T-helper 1 cell (primary cell): ENCODE measurements at places on chromosomes 7 and 10.

GRCh38 chr10:15158972-15159371, 9.5 kb downstream of the NMT2 start:
- no peak for DNase-seq

DNA sequence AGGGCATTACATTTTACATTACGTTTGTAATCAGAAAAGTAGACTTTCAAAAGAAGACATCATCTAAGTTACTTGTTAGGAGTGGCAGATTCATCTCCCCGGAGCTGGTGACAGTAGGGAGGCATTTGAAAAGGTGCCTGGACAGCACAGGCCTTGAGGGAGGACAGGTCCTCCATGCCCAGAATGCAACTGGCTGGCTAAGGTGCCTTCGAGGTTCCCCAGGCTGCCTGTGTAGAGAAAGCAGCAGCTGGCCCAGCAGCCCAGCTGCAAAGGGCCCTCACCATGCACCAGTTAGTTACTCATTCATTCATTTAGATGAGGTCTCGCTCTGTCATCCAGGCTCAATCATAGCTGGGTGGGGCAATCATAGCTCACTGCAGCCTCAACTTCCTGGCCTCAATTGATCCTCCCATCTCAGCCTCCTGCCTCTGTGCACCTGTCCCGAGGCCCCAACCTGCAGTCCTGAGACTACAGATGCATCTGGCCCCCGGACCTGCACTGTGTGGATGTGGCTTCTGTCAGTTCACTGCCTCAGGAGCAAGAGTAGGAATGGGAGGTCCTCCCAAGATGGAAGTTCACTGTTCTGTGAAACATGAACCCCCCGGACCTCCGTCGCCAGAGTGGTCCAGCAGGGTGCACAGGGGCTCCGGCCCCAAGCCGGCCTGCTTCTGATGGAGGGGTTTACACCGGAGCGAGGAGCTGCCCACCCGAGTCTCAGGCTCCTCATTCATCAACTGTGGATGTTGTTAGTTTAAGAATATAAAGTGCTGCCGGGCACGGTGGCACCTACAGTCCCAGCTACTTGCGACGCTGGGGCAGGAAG, 36.6 kb downstream of the PRKAG2 start:
- DNase-seq = no peak

- no peak for DNase-seq
Measured at GRCh38 chr7:22182149-22182548, 174.8 kb downstream of the RAPGEF5 start.

GRCh38 chr10:125156739-125157480, 3.5 kb downstream of the CTBP2 start:
- no peak for DNase-seq

DNA sequence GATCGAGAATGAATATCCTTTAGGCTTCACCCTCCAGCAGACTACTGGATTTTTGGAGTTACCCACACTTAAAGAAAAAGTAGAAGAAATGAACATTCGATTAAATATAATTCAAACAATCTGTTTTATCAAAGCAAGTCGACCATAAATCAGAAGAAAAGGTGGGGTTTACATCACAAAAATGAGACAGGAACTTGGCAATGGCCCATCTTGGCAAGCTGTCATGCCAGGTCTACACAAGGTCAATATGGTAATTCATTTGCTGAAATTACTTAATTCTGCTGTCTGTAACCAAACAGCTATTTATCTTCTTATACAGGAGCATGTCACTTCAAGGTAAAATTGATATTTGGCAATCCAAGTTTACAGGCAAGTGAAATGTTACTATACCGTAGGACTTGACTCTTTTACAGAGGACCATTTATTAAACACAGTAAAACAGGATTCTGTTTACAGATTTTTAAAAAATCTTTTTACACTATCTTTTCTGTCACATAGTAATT, 640.6 kb upstream of the NRP1 start:
- DNase-seq = no peak

GRCh38 chr7:134684165-134684564, 37.5 kb downstream of the BPGM start:
- no peak for DNase-seq

- DNase-seq = no peak
Measured at GRCh38 chr7:11473807-11474424, 358.1 kb downstream of the THSD7A start.

- no peak for DNase-seq
Measured at GRCh38 chr10:87771871-87772500, 46.0 kb downstream of the ATAD1 start.

- no peak for DNase-seq
Measured at GRCh38 chr10:77118603-77119282, 518.9 kb downstream of the KCNMA1 start.

GRCh38 chr7:133863362-133864061, 263.6 kb upstream of the LRGUK start:
- DNase-seq = no peak

- DNase-seq = no peak
Measured at GRCh38 chr10:12193193-12193592, 2.5 kb downstream of the NUDT5 start.

DNA sequence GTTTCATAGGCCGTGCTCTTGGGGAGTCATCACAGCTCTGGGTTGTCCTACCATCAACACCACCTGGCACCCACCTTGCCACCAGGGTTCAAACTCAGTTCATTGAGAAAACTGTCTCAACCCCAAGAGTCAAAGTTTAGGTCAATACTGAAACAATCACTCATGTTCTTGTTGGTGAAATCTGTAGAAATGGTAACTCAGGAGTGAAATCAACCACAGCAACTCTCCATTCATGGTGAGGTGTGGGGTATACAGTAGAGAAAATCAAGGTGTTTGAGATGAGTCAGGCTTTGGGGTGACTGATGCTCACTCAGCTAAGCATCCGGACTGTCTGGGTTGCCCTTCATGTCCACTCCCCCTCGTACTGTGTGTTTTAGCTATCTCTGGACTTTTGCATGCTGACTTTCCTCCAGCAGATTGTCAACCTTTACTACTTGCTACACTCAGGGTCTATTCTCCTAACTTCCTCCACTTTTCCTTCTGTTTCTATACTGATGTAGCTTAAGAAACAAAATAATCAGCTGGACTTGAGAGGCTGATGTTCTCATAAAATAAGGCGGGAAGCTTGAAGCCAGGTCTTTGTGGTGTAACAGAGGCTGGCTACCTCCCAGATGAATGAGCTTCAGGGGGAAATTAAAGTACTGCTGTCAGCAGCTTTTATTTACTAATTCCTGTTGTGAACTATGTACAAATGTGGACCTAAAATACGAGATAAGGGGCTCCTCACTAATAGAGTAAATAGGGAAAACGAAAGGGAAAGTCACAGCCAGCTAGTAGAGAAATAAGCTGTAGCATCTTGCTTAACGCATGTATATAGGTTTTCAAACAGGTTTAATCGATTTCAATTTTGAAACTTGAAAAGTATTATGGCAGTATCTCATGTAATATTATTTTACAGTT, 173.6 kb upstream of the AKR1E2 start:
- DNase-seq = no peak

DNA sequence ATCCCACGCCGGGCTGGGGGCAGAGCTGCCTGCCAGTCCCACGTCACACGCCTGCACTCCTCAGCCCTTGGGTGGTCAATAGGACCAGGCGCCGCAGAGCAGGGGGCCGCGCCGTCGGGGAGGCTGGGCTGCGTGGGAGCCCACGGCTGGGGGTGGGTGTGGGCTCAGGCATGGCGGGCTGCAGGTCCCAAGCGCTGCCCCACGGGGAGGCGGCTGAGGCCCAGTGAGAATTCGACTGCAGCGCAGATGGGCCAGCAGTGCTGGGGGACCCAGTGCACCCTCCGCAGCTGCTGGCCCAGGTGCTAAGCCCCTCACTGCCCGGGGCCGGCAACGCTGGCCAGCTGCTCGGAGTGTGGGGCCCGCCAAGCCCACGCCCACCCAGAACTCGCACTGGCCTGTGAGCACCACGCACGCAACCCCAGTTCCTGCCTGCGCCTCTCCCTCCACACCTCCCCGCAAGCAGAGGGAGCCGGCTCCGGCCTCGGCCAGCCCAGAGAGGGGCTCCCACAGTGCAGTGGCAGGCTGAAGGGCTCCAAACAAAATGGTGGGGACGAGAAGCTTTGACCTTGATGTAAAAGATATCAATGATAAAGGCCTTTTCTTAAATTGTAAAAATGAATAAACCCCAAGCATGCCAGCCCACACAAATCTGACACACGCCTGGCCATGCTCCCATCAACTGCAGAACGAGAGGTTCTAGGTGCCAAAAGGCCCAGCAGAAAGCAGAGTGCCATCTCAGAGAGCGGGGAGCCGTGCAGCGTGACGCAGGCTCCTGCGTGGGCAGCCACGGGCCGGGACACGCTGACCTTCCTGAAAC, 255.5 kb downstream of the MAD1L1 start:
- no peak for DNase-seq

GRCh38 chr7:112416127-112416526, 34.1 kb upstream of the IFRD1 start:
- no peak for DNase-seq

- DNase-seq = no peak
Measured at GRCh38 chr10:3757250-3757637, 27.8 kb downstream of the KLF6 start.

DNA sequence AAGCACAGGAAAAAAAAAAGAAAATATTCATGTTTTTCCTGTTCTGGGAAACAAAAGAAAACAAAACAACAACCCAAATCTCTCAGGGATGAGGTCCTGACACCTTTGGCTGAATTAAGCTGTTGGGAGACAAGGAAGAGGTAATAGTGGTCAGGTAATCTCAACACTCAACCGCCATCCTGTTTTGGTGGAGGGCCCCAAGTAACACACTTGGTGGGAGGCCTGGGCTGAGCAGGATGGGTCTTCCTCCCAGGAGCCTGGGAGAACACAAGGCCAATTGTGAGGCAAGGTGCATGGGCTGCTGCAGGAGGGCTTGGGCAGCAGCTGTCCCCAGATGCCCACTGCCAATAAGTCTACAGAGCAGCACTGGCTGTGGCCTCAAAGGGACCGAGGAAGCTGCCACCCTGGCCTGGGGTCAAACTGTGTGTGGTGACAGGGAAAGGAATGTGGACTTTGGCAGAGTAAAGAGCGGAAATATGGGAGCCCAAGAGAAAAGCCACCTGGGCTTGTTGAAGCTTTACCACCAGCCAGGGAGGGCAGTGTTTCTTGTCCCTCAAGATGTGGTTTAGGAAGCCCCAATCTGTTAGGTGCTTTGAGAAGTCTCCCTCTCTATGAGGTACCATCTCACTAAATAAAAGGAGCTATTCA, 93.5 kb upstream of the SLC25A13 start:
- DNase-seq = no peak

- no peak for DNase-seq
Measured at GRCh38 chr7:124856299-124856888, 73.2 kb downstream of the POT1 start.

- no peak for DNase-seq
Measured at GRCh38 chr7:115292381-115292780, 370.5 kb downstream of the MDFIC start.

DNA sequence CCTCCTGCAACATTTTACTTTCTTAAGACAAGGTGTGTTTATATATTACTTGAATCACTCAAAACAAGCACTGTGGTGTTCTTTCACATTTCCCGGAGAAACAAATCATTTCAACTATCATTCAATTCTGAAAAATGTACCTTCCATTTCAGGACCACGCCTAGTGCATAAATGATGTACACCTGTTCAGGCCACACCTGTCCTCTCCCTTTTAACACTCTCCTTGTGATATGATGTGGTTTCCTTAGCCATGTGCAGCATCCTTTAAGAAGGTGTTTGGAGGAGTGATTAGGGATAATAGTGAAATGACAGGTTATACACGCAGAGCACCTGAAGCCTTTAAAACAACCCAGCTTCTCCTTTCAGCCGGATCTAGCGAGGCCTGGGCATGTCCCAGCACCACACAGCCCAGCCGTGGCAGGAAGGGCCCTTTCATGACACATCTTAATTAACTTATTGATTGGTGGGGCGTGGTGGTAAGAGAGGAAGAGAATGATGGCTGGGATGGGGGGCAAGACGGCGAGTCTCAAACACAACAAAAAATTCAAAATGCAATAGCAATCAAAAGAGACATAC, 26.9 kb downstream of the ABLIM1 start:
- DNase-seq = no peak

GRCh38 chr10:10869592-10869991, 148.1 kb upstream of the CELF2 start:
- no peak for DNase-seq

- DNase-seq = no peak
Measured at GRCh38 chr10:70223728-70224127, 9.5 kb downstream of the PPA1 start.

DNA sequence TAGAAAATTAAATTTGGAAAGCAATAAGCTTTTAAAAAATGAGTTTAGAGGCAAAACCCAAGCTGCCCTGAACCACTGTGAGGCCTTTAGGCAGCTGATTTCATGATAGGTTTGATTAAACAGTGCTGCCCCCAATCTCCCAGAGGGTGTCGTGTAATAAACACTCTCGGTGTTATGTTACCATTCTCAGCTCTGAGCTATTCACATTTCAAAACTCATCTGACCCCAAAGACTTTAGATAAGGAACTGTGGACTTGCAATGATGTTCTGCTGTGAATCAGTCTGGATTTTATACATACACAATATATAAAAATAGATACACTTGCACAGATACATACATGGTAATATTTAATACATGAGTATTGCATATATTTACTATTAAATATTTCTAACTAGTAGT, 120.4 kb downstream of the MALRD1 start:
- DNase-seq = no peak

- no peak for DNase-seq
Measured at GRCh38 chr7:55028011-55028410, 9.2 kb downstream of the EGFR start.

GRCh38 chr10:78046711-78047269, 13.1 kb downstream of the RPS24 start:
- no peak for DNase-seq

DNA sequence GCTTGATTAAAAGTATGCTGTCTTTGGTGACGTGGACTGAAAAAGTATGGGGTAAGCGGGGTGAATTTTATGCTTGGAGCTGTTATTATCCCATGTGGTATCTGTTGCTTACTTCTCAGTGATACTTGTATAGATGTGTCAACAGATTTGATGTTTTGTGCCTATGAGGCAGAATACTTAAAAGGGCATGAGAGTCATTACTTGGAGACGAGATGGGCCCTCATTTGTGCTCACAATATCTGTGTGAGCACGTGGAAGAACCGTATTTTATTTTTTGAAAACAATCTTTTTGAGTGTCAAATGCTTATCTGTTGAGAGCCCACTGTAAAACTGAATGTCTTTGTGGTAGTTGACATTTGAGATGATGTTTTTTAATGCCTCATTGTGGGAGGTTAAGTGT, 281.9 kb downstream of the EXOC4 start:
- DNase-seq = no peak

DNA sequence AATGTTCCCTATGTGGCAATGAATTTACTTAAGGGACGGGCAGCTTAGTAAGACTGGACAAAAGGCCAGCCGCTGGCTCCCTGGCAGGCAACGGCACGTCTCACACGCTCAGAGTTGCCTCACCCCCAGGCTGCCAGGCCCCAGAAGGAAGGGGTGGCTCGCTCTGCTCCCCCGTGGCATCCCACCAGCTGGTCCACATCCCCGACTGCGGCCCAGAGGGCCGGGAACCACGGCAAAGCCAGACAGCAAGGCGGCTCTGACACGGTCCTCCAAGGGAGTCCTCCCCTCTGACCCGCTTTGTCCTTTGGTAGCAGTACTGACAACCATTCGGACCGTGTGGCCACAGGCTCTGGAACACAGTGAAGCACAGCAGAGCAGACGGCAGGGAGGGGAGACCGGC, 34.1 kb downstream of the NUDT1 start:
- no peak for DNase-seq

GRCh38 chr10:132743925-132744490, 41.9 kb downstream of the NKX6-2 start:
- no peak for DNase-seq

- no peak for DNase-seq
Measured at GRCh38 chr7:16874066-16874465, 7.7 kb downstream of the AGR3 start.

GRCh38 chr10:83607959-83608745, 531.2 kb upstream of the GHITM start:
- no peak for DNase-seq
